ENCODE measurements at places on chromosomes 5 and 9.

GRCh38 chr5:112146323-112147226 is 272.5 kb downstream of the EPB41L4A start:
- peak; percentile 24 for DNase-seq

- DNase-seq, result no peak
Observed at GRCh38 chr9:93569621-93570174, 6.7 kb upstream of the PHF2 start.

- DNase-seq, result no peak
Observed at GRCh38 chr5:107698286-107698685, 27.5 kb upstream of the EFNA5 start.

DNA sequence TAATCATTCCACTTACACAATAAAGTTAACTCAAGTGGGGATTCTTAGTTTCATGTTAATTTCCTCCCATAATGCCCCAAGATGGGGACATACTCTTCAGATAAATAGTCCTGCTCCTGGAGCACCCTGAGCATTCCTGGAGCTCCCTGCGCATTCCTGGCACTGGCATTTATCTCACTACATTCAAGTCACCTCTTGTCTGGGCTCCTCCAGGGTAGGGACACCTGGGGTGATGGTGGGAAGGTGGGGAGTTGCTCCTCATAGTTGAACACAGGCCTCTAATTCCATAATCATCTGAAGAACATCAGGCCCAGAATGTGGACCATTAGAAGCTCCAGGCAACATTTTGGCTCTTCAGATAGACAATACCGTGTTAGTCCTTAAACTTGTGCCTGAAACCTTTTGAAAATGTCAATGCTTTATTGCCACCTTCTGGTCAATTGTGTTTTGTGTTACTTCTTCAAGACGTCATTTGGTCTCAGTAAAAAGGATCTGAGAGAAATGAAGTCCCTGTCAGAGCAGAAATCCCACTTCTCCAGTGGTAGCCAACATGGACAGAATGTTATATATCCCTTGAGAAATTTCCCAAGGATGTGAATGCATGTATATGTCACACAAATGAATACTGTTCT is 14.2 kb upstream of the AGGF1 start:
- no peak for DNase-seq

DNA sequence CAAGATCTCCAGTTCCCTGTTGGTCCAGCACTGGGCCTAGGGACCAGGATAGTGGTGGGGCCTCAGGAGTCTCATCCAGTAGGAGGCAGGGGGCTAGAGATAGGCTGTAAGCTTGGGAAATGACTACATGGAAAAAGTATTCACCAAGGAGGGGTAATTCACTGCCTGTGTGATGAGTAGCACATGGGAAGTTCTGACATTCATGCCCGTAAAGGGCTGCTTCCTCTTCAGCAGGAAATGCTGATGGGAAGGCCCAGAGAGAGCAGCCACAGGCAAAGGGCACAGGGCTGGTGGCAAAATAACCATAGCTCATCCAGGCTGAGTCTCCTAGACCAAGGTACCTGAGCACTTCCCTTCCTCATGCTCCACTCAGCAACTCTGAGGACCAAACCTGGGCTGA is 23.1 kb upstream of the FRRS1L start:
- no peak for DNase-seq

- DNase-seq, result no peak
Observed at GRCh38 chr5:95410279-95410678, 19.1 kb downstream of the FAM81B start.

- DNase-seq, result no peak
Observed at GRCh38 chr9:130932255-130933079, 6.6 kb downstream of the FIBCD1 start.

GRCh38 chr5:67802766-67803165 is 412.8 kb upstream of the PIK3R1 start:
- no peak for DNase-seq

GRCh38 chr9:89748021-89748670 is 143.3 kb downstream of the GADD45G start:
- no peak for DNase-seq

DNA sequence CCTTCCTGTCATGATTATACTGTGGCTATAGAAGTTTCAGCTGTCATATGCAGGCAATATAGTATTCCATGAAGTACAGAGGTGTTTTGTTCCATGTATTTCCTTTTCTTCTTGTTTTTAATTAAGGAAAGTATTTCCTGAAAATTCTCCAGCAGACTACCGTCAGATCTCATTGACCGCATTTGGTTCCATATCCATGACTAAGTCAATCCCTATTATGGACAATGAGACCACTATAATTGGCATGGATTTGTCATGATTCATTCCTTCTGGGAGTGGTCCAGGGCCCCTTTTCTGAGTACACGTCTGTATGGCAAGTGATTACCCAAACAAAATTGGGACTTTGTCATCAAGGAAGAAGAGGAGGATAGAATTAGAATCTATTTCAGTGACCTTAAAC is 283.2 kb upstream of the CLINT1 start:
- no peak for DNase-seq

- no peak for DNase-seq
Observed at GRCh38 chr5:90968319-90968718, 409.7 kb downstream of the ADGRV1 start.

DNA sequence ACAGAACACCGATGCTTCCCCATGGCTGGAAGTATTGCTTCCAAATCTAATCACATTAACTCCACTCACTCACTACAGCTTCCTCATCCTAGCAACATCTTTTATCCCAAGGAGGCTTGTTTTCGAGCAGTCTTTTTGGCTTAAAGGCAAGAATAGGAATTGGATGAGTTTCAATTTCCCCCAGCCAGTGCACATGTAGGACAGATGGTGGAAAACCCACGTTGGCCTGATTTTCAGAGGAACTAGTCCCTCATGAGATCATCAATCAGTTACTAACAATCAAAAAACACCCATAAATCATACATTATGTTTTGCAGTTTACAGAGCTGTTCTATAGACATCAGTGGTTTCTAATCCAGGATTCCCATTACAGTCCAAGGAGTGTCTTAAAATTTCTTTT is 48.5 kb upstream of the AGXT2 start:
- no peak for DNase-seq

GRCh38 chr5:95223566-95224258 is 61.2 kb downstream of the MCTP1 start:
- DNase-seq, result no peak

DNA sequence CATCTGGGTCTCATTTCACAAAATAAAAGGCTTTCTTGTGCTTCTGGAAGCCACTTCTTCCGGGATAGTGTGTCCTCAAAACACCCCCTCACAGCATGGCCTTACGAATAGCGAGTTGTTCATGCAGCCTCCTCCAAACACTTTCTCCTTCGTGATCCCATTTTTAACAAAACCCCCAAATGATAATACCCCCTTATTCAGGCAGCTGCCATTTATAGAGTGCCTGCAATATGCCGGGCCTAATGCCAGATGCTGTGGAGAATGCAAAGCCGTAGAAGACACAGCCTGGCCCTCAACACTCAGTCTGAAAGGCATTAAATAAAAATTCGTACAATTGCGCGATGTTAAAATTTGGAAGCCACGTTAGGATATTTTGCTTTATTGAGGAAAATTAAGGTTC is 66.4 kb upstream of the SLC44A1 start:
- no peak for DNase-seq

DNA sequence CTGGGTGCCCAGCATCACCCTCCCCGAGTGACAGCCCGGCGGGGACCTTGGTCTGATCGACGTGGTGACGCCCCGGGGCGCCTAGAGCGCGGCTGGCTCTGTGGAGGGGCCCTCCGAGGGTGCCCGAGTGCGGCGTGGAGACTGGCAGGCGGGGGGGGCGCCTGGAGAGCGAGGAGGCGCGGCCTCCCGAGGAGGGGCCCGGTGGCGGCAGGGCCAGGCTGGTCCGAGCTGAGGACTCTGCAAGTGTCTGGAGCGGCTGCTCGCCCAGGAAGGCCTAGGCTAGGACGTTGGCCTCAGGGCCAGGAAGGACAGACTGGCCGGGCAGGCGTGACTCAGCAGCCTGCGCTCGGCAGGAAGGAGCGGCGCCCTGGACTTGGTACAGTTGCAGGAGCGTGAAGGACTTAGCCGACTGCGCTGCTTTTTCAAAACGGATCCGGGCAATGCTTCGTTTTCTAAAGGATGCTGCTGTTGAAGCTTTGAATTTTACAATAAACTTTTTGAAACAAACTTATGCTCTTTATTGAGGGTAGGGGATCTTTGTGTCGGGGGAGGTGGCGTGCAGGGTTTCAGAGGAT is 1.3 kb downstream of the GADD45G start:
- DNase-seq, result peak; percentile 6

GRCh38 chr5:120624021-120624563 is 160.0 kb downstream of the PRR16 start:
- no peak for DNase-seq

DNA sequence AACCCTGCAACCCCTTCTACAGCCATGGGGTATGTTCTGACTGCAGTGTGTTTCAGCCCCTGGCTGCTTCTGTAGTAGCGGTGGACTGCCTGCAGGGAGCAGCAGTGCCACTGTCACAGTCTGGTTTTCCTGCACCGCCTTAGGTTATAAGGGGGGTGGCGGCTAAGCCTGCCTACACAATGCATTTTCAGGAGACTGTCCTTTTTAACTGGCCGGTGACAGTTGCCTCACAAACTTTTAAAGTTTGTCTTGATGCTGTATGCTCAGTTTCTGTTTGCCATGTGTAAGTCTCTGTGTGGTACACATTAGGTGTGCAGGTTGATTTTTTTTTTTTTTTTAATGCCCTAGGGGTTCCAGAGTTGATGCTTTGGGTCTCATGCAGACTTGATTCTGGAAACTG is 53.0 kb downstream of the NUP214 start:
- peak; percentile 65 for DNase-seq

GRCh38 chr9:114908104-114908622 is 22.2 kb downstream of the TNFSF8 start:
- DNase-seq, result no peak

DNA sequence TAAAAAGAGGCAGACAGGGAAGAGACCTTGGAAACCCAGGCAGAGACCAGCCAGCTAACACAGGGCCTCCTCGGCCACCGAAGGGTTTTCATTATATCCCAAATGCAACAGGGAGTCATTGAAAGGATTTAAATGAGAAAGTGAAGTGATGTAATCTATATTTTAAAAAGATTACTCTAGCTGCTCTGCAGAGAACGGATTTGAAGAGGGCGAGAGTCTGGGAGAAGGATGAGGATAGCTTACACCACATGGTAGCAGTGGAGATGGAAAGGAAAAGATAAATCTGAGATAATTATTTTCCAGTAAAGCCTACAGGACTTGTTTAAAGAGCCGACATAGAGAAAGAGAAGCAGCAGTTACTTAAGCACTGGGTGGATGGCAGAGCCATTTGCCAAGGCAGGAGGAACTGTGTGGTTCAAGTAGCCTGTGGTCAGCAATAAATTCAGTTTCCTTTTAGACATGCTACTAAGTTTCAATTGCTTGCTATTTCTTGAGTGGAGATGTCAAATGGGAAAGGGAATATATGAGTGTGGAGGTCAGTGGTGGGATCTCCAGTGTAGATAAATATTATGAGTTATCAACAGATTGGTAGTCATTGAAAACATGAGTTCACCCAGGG is 9.3 kb downstream of the FBN2 start:
- DNase-seq, result no peak

DNA sequence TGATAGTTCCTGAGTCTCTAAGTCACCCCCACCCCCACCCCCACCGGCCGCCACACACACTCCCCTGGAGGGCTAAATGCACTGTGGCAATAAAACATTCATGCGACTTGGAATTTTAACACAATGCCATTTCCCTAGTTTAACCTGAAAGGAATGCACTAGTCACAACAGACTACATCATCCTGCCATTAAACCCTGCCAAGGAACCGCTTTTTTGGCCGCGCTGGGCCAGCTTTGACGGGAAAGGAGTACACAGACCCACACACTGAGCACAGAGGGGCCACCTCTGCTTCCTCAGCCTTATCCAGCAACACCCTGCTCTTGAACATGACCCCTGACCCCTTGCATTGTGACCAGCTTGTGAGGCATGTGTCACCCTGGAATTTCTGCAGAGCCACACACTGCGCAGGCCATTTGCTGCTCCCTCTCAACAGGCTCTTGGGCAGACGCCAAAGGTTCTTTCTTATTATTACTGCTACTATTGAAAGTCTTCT is 165.3 kb downstream of the BNC2 start:
- DNase-seq, result no peak

DNA sequence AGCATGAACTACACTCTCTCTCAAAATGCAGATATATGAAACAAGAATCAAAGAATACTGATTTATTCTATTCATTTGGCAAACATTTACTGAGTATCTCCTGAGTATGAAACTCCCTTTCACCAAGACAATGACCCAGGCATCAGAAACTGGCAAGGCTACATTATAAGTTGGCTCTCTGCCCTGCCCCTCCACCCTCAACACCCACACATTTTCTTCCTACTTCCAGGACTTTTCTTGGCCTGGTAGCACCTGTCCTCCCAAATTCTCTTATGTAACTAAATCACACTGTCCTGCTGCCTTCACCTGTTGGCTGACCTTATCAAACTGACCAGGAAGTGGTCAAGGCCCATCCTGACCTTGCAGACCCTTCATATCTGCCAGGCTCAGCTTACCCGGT is 3.5 kb downstream of the RASEF start:
- no peak for DNase-seq

DNA sequence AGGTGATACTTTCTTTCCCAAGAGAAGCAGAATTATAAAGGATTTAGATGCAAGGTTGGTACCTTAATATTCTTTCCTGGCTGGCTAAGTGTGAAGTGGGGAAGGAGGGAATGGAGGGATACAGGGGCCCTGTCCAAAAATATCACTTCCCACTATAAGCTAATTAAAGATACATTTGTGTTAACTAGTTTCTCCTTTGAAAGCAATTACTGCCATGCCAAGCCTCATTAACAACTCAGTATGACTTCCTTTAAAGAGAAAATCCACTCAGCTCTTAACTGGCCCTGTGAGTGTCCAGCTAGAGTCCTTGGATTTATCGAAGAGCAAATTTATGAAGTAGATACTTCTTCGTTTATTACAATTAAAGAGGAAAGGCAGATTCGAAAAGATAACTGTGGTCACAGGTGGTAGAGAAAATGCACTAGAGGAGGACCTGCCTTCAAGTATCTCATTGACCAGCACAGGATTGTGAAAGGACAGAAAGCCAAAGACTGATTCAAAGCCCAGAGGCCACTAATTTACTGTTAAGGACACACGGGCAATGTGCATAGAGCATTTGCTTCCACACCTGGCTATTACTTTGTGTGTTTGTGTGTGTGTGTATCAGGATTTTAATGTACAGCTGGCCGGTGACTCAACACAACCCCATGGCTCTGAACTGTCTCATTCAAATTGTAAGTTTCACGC is 11.2 kb upstream of the GLDC start:
- no peak for DNase-seq

- peak; percentile 63 for DNase-seq
Observed at GRCh38 chr5:172713113-172713808, 57.7 kb downstream of the DUSP1 start.
